ENCODE measurements at places on chromosomes 11 and 22.

DNA sequence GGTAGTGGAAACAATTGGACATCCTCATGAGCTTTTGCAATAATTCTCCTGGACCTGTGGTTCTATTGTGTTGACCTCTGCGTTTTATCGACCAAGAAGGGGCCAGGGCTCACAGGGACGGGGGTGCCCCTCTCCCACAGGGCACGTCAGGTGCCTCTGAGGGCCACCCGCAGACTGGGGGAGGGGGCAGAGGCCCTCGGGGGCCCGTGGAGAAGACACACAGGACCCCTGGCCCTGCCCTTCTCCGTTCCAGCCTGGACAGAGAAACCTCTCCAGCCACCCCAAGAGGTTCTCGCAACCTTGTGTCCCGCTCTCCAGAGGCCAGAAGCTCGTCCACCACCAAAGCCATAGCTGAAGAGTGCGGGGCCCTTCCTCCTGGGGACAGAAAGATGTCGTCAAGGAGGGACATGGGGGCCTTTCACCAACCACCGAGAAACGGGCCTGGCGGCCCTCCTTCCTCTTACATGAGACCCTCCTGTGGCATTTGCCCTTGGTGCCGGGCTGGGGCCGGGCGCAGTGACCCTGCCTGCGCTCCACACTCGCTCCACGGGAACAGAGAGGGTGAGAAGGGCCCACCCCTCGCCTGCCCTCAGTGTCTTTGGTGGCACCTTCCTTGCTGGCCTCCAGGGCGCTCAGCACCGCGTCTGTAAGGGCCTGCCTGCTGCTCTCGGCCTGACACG is 57.3 kb downstream of the GRAMD4 start:
- no peak for DNase-seq

DNA sequence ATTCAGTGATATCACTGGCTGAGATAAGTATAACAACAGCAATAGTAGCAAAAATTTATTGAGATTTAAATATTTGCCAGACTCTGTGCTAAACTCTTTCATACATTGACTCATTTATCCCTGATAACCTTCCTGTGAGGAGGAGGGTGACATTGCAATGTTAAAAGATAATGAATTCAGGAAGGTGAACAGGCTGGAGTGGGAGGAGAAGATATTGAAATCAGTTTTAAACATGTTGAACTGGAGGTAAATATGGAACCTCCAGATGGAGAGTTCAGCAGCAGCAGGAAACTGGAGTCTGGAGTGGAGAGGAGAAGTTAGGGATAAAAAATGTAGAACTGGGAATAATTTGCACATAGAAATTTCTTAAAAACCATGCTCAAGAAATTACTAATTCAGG is 142.0 kb upstream of the FAT3 start:
- no peak for DNase-seq

DNA sequence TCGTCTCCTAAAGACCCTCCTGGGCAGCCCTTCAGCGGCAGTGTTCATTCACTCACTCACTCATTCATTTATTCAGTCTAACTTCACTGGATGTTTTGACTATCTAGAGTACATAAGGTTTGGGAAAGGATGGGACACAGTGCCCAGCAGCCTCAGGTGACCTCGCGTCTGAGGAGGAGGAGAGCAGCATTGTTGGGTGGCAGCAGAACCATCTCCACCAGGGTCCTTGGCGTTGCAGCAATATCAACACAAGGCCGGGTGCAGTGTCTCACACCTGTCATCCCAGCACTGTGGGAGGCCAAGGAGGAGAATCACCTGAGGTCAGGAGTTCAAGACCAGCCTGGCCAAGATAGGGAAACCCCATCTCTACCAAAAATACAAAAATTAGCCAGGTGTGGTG is 408.0 kb downstream of the BRD1 start:
- no peak for DNase-seq

GRCh38 chr11:1077417-1078119 is 2.9 kb downstream of the MUC2 start:
- DNase-seq = no peak

- no peak for DNase-seq
These were observed 475.9 kb downstream of the BRD1 start for GRCh38 chr22:49351761-49352227.

DNA sequence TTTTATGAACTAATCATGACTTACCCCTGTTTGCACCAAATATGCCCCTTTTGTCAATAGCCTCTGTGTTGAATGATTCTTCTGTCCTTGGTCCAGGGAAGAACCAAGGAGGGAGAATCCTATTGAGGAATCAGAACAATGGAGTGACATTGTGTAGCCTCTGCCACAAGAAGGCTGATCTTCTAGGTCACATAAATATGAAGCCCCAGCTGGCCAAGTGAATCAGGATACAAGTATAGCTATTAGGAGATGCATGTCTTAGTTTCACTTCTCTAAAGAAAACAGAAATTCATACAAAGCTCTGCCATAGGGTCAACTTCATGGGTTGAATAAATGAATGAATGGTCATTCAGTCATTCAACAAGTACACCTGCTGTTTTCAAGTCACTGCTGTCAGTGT is 118.2 kb upstream of the BLID start:
- DNase-seq = no peak

DNA sequence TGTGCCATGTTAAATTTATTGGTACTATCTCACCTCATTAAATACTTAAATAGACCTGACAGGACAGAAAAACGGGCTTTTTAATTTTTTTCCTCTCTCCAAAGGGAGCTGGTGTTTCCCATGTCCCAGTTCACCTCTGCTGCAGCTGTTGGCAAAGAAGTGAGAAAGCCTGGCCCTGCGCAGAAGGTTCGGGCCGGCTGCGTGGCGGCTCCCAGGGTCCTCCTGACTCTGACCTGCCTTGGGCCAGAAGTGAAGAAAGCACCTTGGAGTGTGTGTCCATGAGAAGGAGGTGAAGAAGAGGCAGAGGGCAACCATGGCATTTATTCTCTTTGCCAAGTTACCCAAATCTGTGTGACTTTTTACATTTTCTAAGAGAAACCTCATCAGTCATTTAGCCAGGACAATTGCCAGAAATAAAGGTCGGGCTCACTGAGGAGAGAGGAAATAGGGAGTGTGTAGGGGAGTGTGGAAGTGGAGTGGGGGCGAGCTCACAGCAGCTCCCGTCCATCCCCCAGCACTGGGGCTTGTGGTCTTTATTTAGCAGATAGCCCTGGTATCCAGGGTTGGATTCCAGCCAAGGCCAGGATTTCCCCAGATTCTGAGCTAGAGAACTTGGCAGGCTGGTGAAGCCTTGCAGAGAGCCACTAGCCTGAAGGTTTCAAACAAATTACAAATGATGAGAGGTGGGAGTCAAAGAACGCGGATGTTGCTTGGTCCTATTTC is 102.4 kb upstream of the CADM1 start:
- no peak for DNase-seq

- no peak for DNase-seq
These were observed 53.1 kb downstream of the CELSR1 start for GRCh38 chr22:46484156-46484860.

DNA sequence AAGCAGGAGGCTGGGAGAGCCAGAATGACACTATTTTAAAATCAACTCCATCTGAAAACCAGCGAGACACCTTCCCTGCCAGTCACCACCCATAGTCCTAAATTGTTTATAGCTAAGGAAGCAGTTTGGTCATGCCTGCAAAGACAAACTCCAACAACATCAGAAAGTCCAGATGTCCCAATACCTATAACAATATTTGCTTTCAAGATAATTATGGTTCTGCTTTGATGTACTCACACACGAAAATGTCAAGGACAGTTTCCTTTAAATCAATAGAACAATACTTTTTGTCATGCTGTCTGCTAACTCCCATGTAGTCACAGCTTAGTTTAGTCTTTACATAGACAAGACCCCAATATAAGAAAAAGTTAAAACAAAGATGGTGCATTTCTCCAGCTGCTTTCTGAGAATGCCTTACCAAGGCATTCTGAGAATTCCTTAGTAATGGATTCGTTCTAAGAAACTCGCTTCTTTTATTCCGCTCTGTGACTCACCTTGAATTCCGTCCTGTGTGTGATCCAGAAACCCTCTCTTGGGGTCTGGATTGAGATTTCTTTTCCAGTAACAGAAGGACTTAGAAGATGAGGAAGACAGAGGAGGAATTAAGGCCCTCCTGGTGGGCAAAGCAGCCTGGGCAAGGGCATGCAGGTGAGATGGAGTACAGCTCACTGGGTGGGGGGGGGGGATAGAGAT is 9.6 kb upstream of the SCGB2A2 start:
- no peak for DNase-seq

DNA sequence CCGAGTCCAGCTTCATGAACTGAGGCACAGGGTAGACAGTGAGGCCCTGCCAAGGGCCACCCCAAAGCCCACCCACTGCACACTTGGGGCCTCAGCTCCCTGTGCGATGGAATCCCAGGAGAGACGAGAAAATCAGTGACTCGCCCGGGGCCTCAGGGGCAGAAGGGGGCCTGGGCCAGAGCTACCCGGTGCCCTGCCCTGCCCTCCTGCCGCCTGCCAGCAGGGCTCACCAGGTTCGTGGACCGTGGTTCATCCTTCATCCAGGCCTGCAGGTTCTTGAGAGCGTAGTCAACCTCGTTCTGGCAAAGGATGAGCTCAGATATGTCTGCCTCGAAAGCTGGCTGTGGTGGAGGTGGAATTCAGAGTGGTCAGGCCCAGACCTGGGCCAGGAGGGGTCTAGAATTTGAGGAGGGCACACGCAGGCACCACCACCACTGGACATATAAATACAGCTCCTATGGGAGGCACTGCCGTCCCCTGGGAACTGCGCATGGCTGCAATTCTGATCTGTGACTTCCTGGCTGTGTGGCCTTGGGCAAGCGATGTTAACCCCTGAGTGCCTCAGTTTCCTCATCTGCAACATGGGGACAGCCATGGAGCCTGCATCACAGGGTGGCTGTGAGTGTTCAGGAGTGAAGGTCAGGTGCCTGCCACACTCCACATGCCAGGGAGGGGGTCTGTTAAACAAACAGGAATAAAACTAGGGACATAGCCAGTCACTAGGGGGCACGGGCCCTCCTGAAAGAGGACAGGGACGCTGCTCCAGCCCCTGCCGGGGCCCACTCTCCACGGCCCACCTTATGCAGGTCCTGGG is 7.5 kb downstream of the ALDH3B2 start:
- no peak for DNase-seq

DNA sequence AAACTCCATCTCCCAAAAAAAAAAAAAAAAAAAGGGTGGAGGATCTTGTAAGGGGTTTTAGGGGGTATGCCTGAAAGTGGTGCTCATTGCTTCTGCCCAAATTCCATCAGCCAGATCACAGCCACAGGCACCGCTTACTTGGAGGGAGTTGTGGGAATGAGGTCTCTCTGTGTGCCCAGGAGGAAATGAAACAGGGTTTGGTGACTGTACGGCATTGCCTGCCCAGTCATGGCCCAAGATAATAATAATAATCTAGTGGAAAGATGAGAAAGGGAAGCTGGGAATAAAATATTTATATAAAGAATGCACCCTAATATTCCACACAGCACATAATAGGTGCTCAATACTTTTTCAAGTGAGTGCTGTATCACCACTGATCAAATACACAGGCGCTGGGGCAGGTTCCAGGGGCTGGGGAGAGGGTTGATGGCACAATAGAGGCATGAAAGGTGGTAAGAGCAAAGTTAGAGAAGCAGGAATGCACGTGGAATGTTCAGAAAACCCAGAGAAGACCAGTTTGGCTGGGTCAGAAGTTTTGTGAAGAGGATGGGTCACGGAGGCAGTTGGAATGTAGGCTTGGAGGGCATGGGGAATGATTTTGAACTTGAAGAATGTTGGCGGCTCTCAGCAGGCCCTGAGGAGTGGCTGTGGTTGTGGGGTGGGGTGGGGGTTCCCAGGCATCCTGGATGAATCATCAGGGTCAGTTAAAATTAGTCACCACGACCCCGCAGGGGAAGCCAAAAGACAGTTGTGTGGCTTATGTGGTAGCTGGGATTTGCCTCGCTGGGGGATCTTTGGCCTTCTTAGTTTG is 12.5 kb upstream of the MB start:
- peak; percentile 94 for DNase-seq

DNA sequence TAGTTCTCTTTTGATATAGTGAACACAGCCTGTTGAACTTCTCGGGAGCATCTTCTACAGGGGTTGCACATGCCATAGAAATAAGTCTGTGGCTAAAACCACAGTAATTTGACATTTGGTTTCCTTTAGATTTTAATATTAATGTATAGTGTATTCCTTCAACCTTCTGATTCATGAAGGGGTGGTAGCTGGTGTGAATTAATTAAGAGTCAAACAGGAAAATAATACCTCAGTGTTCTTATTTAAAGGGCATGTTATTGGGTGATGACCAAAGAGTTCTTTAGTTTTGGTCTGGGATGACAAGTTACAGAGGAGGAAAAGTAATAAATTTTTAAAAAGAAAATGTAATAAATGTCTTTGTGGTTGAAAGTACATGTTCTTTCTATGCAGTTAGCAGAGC is 86.8 kb downstream of the PDHX start:
- DNase-seq = no peak

- DNase-seq = no peak
These were observed 55.6 kb downstream of the ARFGAP2 start for GRCh38 chr11:47121056-47121455.

GRCh38 chr11:114110952-114111947 is 51.7 kb downstream of the ZBTB16 start:
- DNase-seq = no peak

- DNase-seq = peak; percentile 63
These were observed 39.6 kb downstream of the CSNK2A3 start for GRCh38 chr11:11313426-11313825.

DNA sequence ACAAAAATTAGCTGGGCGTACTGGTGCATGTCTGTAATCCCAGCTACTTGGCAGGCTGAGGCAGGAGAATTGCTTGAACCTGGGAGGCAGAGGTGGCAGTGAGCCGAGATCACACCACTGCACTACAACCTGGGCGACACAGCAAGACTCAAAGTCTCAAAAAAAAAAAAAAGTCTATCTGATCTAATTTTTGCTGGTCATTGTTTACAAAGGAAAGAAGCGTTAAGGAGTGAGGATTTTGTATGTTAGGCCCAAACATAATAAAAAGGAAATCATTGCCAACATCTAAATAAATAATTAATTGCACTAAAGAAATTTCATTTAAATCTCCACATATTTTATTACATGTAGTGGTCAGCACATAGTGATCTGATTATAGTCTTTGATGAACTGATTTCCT is 2.9 kb downstream of the RBX1 start:
- no peak for DNase-seq

DNA sequence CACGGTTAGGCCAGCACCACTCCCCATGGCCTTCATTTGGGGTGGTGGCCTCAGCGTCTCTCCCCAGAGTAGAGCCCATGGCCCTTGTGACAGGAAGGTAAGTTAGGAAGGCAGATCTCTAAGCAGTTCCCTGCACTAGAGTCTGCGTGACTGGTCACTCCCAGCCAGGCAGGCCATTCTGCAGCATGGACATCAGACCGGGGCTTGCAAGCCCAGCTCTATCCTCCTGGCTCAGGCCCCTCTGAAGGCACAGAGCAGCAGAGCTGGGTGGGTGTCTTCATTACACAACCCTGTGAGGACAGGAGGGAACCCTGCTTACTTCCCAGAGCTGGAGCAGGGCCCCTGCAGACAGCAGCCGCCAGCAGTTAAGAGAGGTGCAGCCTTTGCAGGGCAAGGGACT is 77.3 kb downstream of the PIWIL3 start:
- DNase-seq = no peak

- DNase-seq = no peak
These were observed at the start of gene MS4A4E for GRCh38 chr11:60242740-60243239. MS4A4E (minus strand) TSS chr11:60243137; CDS start chr11:60230055, 13,082 bp downstream.
